Right atrium auricular region (tissue), 2 donors: ENCODE measurements at places on chromosomes 16 and 17. TPM values are rescaled to one million over a fixed set of nuclear protein-coding genes. Genes with fewer than 3 reads are reported as not detected.

DNA sequence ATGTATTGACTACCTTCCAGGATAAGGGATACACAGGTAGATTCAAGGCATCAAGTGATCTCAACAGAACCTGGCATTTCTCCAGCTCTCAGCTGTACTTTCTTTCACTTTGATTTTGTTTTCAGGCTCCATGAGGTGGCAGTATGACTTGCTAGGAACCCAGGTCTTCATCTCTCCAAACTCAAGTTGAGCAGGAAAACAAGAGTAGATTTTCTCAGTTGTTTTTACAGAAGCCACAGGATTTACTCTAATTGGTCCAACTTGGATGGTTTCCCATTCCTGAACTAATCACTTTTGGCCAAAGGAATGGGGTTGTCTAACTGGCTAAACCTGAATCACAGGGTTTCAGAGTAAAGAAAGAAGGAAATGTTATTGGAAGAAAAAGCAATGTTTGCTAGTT is 146.6 kb downstream of the TRIM37 start:
- H3K4me3 ChIP-seq, result no peak overlapping the region
- H3K27me3 ChIP-seq, result no peaks in the 10 kb centered on the region
- H3K27ac ChIP-seq, result no peak overlapping the region
- no peak for DNase-seq
- H3K4me1 ChIP-seq, result no peaks in the 10 kb centered on the region
- no peaks in the 10 kb centered on the region for H3K36me3 ChIP-seq

- H3K36me3 ChIP-seq, result no peaks in the 10 kb centered on the region
- H3K27ac ChIP-seq, result no peak overlapping the region
- H3K4me1 ChIP-seq, result peaks cover 9% of the 10 kb centered on the region
- no peaks in the 10 kb centered on the region for H3K27me3 ChIP-seq
Observed at GRCh38 chr16:79843631-79844043, 243.1 kb upstream of the MAF start.

- H3K4me1 ChIP-seq, result no peaks in the 10 kb centered on the region
- no peaks in the 10 kb centered on the region for H3K36me3 ChIP-seq
- DNase-seq, result no peak
- H3K27me3 ChIP-seq, result no peaks in the 10 kb centered on the region
- H3K4me3 ChIP-seq, result no peak overlapping the region
Observed at GRCh38 chr16:86775511-86775921, 197.2 kb downstream of the FOXL1 start.

TPSD1 gene
- total RNA-seq, result 0.63 TPM

DNA sequence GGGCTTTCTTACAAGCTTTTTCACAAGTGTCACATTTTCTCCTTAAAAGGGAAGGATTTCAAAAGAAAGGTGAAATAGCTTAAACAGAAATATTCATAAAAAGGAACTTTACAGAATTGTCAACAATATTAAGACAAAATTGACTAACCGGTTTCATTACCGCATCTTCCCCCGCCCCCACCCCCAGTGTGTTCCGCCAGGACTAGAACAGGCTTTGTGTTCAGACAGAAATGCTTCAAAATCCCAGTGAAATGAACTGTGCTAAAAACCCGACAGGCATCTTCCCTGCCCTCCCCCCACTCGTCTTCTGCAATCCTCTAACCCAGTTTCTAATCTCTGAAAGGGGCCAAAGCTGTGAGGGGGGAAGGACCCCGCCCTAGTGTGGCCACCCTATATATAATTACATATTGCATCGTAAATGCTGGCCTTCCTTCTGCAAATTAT is 990 bp upstream of the ROGDI start:
- H3K4me3 ChIP-seq, result peak overlapping the region; percentile 87
- no peak for DNase-seq
- H3K36me3 ChIP-seq, result peaks cover 35% of the 10 kb centered on the region
- H3K27me3 ChIP-seq, result no peaks in the 10 kb centered on the region
- no peak overlapping the region for H3K27ac ChIP-seq
- H3K4me1 ChIP-seq, result peaks cover 47% of the 10 kb centered on the region

GRCh38 chr17:61611323-61611722 is 20.3 kb upstream of the NACA2 start:
- no peaks in the 10 kb centered on the region for H3K27me3 ChIP-seq
- no peak for DNase-seq
- no peak overlapping the region for H3K27ac ChIP-seq
- no peaks in the 10 kb centered on the region for H3K4me1 ChIP-seq
- H3K4me3 ChIP-seq, result no peak overlapping the region

DNA sequence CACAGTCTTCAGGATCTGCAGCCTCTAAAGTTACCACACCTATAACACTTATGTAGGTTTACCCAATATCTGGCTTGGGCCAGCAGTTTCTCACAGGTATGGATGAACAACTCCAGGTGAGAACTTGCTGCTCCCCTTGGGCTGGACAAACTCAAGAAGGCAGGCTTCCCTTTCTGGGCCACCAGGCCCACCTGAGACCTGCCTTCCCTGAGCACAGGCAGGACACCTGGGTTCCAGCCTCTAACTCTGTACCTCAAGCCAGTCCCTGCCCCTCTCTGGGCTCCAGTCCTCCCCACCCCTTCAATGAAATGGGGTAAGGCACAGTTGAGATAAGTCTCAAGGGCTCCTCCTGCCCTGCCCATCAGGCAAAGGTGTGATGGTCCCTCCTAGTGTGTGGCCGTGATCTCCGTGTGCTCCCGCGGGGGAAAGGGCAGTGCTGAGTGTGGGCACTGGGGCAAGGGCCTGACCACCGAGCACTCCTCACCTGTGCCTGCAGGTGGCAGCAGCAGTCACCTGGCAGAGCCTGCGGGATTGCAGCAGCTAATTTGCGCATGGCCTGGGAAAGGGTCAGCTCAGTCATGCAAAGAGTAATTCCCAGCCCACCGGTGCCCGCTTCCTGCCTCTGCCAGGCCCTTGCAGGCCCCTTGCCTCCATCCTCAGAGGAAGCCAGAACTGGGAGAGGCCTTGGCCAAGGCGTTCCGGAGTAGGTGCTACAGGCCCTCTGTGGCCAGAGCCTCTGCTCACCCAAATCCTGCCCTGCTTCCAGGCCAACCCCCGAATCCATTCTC is 28.2 kb upstream of the ADGRG1 start:
- no peak overlapping the region for H3K27ac ChIP-seq
- no peak overlapping the region for H3K4me3 ChIP-seq
- H3K27me3 ChIP-seq, result no peaks in the 10 kb centered on the region
- no peaks in the 10 kb centered on the region for H3K4me1 ChIP-seq
- H3K36me3 ChIP-seq, result no peaks in the 10 kb centered on the region

- DNase-seq, result no peak
- no peak overlapping the region for H3K27ac ChIP-seq
Observed at GRCh38 chr17:66262767-66263166, 33.6 kb upstream of the APOH start.

KRT13 gene
- not detected for total RNA-seq

UBB gene
- 862 TPM for total RNA-seq

- H3K4me3 ChIP-seq, result peak within 1 kb of the TSS; percentile 40
- peaks cover 8% of the 10 kb centered on the region for H3K27me3 ChIP-seq
- H3K36me3 ChIP-seq, result no peaks in the 10 kb centered on the region
- H3K27ac ChIP-seq, result no peak within 1 kb of the TSS
- no peak for DNase-seq
Observed at GRCh38 chr16:12901597-12902461, at the start of gene SHISA9. Gene SHISA9 (plus strand): TSS chr16:12901598.

GRCh38 chr16:50378417-50378816 is 9.6 kb upstream of the BRD7 start:
- H3K27me3 ChIP-seq, result no peaks in the 10 kb centered on the region
- H3K4me1 ChIP-seq, result no peaks in the 10 kb centered on the region
- H3K36me3 ChIP-seq, result no peaks in the 10 kb centered on the region

DNA sequence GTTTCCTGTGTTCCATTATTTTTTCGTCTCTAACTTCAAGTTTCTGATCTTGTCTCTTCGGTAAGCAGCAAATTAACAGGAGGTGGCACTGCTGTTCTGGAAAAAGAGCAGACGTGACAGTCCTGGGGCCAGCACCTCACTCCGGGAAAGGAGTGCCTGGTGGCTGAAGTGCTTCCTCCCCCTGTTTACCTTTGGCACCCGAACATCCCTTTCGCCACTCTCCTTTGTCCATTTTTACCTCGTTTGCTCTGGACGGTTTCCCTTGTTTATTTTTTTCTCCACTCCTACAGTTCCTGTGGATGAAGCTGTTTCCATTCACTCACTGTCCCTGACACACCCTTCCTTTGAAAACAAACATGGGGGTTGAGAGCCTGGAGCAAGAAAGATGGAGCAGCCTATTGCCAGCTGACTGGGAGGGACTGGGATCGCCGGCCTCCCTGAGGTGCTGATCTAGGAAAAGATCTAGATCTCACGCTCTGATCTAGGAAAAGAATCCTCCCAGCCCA is 12.6 kb downstream of the SAP30BP start:
- no peaks in the 10 kb centered on the region for H3K27me3 ChIP-seq
- peak overlapping the region; percentile 35 for H3K27ac ChIP-seq
- no peak for DNase-seq

GRCh38 chr17:61756561-61756960 is 106.8 kb downstream of the BRIP1 start:
- H3K36me3 ChIP-seq, result no peaks in the 10 kb centered on the region
- H3K27me3 ChIP-seq, result no peaks in the 10 kb centered on the region
- no peak for DNase-seq
- no peak overlapping the region for H3K4me3 ChIP-seq
- no peak overlapping the region for H3K27ac ChIP-seq

DNA sequence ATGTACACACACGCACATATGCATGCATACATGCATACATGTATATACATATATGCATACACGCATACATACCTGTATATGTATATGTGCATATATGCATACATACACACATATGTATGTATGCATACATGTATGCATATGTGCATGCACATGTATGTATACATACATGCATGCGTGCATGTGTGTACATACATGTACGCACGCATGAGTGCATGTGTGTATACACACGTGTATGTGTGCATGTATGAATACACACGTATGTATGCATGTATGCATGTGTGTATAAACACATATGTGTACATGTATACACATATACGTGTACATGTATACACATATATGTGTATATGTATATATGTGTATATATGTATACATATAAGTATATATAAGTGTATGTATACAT is 28.5 kb upstream of the DLX3 start:
- H3K4me1 ChIP-seq, result no peaks in the 10 kb centered on the region
- no peaks in the 10 kb centered on the region for H3K36me3 ChIP-seq
- no peak overlapping the region for H3K27ac ChIP-seq
- DNase-seq, result no peak
- no peak overlapping the region for H3K4me3 ChIP-seq

LITAFD gene
- not detected for total RNA-seq
